ENCODE measurements at places on chromosomes 6 and 20.

DNA sequence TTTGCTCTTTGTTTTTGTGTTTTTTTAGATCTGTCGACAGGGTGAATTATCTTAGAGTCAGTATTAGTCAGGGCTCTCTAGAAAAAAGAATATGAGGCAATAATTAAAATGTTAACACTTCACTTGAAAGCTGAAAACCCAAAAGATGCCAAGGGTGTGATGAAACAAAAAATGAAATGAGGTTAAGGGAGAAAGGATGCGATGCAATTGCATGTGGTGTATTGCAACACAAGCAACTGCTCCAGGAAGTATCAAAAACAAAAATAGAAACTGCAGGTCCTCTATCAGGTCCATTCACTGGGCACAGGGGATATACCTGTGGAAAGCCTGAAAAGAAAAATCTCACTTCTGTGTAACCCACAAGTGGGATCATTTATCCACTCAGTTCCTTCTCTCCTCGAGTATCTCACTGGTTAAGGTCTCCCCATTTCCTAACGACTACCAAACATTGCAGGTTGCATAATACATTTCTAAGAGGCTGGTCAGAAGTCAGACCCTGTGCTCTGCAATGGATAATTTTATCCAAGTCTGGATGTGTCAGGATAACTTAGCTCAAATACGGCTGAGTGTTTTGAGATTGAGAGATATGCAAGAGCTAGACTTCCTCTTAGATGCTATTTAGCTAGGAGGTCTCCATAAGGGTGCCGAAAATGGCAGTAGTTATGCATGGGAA lies 257.7 kb upstream of the GJE1 start:
- no peak for DNase-seq

DNA sequence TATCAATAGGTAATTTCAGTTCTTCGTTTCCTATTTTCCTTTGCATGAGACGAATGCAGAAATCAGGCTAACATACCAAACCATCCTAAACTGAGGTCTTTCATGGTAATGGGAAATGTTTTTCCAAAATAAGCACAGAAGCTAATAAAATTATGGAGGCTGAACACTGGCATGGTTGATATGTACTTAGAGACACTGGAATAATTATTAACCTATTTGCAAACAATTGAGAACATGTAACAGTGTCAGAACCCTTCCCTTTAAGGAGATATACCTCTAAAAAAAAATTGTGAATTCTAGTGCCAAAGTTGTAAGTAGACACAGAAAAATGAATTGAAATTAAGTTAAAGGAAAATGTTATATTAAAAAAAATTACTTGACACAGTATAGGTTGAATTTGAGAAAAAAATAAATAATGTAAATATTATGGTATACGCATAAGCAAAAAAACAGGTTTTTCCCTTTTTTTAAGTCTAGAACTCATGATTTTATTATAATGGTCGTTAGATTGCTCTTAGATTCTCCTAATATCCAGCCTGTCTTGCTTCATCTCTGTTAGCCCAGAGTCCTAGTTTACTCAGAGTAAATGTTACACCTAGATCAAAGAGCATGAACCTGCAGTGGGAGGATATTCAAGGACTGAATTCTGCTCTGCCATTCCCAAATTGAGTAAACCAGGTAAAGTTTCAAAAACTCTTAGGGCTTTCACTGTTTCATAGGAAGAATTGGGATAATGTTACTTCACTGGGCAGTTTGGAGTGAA lies 1.7 kb downstream of the SLC17A2 start:
- DNase-seq: no peak

- DNase-seq: no peak
These were observed 33.0 kb downstream of the PRPH2 start for GRCh38 chr6:42689371-42689770.

DNA sequence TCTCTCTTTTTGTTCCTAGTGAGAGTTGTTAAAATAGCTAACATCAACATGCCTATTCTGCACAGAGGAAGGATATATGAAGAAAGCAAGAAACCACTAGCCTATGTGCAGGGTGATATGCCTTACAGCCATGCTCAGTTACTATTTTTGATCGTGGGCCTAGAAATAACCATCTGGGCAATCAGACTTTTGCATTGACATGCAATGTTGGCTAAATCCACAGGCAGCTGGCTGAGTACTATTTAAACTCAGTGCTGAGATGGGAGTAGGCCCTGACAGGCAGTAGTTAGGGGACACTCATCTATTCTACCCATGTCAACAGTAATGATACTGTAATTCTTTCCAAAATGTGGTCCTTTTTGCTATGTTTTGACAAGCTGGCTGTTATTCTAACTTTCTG lies 89.6 kb downstream of the HDGFL1 start:
- no peak for DNase-seq

DNA sequence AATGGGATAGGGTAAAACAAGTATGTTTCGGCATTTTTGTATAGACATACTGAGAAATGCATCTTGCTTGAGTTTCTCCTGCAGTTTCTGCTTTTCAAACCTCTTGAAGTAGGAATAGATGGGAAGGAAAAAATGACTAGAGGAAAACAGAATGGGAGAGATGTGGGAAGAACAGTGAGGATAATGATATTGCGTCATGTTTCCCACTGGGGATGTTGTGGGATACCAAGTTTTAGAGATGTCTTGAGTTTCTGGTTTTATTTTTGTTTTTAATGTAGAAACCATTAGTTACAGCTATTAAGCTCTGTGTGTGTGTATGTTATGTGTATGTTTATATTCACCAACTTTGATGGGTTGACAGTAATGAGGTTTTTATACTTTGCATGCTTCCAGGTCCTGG lies 24.6 kb downstream of the POLH start:
- no peak for DNase-seq

Data from smooth muscle cell of the brain vasculature (primary cell).